ENCODE measurements at places on chromosomes 5 and 9.

DNA sequence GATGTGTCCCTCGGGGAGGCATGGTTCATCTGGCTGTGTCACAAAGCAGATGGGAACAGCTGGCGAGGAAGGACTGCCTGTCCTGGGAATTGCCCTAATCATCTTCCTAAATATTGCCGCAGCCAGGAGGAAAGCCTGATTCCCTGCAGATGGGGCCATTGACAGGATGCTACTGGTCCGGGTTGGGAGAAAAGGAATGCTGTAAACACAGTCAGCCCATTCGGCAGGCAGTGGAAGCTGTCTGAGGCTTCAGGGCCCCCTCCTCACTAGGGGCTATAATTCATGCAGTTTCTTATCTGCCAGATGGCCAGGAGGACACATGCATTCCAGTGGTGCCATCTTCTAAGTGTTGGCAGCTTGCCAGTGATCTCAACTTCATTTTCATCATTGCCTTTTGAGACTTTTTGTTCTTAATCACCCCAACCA, 110.3 kb downstream of the KCNIP1 start:
- DNase-seq: no peak

GRCh38 chr9:89603767-89604665, 796 bp upstream of the GADD45G start:
- DNase-seq: peak; percentile 79

DNA sequence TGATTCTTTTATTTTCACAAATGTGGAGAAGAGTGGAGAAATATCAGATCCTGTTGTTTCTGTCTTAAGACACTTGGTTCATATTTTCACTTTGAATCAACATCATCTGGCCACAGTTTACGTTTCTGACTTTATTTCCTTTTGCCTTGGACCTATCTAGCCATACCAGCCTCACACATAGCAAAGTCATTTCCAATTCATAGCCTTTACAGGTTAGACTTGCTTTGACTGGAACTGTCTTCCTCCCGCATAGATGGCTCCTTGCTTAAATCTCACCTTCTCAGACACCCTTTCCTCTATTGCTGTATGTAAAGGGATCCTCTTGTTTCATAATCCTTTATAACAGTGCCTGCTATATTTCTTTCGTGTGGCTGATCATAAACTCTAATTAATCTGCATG, 297.8 kb downstream of the SH3GL2 start:
- DNase-seq: no peak

GRCh38 chr9:79765466-79765865, 193.7 kb downstream of the TLE4 start:
- DNase-seq: no peak

- no peak for DNase-seq
Measured at GRCh38 chr5:172478256-172478655, 23.9 kb upstream of the SH3PXD2B start.
